HT1080 (cell line): ENCODE measurements at places on chromosomes 4 and X. TPM values are rescaled to one million over a fixed set of nuclear protein-coding genes. Genes with fewer than 3 reads are reported as not detected.

PRKX gene
- total RNA-seq = 15.9 and 20.0 TPM in 2 replicates

GUCY1B1 gene
- 5.3 and 7.6 TPM in 2 replicates for total RNA-seq

FHDC1 gene
- 0.03 and 0.23 TPM in 2 replicates for total RNA-seq

PABPC4L gene
- not detected in 2 replicates for total RNA-seq

HERC5 gene
- total RNA-seq = 0.20 and 0.95 TPM in 2 replicates
